ENCODE measurements at places on chromosomes 3 and 15.
A peak's percentile ranks its signal among the peaks of the same experiment; 100 is the strongest.

DNA sequence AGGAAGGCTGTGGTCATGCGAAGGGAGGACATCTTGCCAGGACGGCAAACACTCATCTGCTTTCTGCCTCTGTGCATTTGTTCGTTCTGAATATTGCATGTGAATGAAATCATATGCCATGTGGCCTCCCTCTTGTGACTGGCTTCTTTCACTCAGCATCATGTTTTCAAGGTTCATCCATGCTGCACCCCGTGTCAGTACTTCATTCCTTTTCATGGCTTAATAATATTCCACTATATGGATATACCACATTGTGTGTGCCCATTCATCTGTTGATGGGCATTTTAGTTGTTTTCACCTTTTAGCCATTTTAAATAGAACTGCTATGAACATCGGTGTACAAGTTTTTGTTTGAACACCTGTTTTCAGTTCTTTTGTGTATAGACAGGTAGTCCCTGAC is 118.7 kb downstream of the GABRG3 start:
- DNase-seq: no peak

DNA sequence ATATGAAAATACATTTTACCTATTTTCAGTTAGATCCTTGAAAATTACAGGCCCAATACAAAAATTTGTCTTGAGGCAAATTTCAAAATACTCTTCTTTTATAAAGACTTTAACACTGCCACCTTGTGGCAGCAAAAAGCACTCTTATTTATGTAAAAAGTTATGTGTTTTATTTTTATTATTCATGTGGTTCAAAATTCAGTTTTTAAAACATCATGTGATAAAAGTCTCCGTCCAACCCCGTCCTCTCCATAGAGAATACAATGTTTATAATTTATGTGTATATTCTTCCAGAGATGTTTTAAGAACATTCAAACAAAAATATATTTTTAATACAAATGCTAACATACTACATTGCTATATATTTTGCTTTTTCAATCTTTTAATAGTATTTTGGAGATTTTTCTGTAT is 36.9 kb upstream of the TRIM59 start:
- DNase-seq: no peak

GRCh38 chr3:59502806-59503205 is 453.0 kb upstream of the CFAP20DC start:
- peak; percentile 5 for DNase-seq

GRCh38 chr3:114850898-114851297 is 296.2 kb downstream of the ZBTB20 start:
- DNase-seq: no peak

DNA sequence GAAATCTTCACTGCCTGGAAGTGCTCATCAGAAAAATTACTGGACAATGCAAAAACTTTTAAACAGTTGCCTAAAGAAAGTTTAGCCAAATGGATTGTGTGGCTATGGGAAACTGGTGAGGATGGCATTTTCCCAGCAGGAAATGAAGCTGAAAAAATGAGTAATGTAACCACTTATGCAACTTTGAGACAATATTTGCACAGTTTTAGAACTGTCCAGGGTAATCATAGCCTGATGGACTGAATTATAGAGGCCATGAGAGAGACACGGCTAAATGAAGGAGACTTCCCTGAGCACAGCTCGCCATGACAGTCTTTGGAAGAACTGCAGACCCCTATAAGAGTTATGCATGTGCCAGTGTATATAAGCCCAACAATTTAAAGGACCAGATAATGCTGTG is 881.5 kb downstream of the VGLL3 start:
- DNase-seq: no peak

GRCh38 chr3:14847613-14848541 is 29.1 kb downstream of the FGD5 start:
- no peak for DNase-seq

GRCh38 chr3:23747841-23748240 is 57.9 kb upstream of the UBE2E1 start:
- no peak for DNase-seq

- no peak for DNase-seq
These were observed 10.3 kb downstream of the CHD2 start for GRCh38 chr15:92910451-92910850.

DNA sequence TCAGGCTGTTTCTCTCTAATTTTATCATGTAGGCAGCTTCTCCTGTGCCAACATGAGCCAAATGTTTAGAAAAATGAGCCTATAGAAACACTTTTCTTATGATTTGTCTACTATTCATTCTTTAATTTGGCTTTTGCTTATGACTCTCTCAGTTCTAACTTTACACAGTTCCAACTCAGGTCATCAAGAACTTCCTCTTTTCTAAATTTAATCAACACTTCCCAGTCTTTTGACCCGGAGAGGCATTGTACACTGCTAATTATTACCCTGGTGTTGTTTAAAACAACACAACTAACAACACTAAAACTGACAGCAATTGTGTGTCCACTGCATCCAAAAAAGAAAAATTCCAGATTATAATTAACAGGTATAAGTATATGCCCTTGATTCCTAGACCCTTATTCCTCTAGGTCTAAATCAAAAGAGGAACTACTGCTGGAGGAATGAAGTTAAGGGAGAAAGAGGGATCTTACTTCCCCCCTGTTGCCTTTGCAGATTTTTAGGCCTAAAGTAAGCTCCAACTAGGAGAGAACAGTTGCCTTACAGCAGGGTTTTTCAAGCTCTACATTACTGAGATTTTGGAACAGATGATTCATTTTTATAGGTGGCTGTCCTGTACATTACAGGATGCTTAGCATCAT is 332.2 kb upstream of the GOLIM4 start:
- DNase-seq: no peak

- no peak for DNase-seq
These were observed 16.5 kb downstream of the LARP6 start for GRCh38 chr15:70837476-70837875.

DNA sequence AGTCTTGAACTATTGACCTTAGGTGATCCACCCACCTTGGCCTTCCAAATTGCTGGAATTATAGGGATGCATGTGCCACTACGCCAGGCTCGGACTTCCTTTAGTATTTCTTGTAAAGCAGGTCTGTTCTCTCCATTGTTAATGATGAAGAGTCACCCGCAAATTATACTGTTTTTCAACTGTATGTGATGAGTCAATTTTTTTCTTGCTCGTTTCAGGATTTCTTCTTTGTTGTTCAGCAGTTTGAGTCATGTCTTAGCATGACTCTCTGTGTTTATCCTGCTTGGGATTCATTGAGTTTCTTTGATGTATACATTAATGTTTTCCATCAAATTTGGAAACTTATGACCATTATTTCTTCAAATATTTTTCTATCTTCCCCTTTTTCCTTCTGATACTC is 28.9 kb downstream of the GRAMD1C start:
- no peak for DNase-seq

GRCh38 chr3:50250514-50250913 is 14.5 kb downstream of the GNAI2 start:
- DNase-seq: no peak

DNA sequence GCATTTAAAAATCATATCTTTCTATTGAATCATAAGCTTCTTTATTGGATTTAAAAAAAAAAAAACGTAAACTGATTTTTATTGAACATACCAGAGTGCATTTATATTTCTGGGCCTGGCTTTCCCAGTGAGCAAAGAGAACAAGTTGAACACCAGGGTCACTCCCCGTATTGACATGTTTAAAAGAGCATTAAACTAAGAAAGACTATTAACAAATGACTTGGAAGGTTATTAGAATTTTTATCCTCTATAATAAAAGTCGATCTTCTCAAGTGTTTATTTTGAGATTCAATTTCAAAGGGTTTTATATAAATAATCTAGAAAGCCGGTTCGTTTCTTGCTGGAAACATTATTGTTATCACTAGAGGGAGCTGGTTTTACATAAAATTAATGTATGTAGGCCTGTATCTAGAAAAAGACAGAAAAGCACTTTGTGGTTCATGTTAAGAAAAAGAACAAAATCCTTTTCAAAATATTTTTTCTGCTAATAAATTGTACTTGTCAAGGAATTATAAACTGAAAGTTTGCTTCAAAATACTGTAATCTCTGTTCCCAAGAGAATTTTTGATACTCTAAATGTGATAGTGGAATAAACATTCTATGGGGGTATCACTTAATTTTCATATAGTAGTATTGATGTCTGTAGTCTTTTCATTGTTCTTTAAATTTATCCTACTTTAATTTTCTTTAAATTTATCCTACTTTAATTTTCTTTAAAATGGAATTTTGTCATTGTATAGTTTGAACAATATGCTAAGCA is 321.8 kb upstream of the MME start:
- no peak for DNase-seq

- DNase-seq: no peak
These were observed 202.8 kb downstream of the PLCL2 start for GRCh38 chr3:17087509-17087908.

GRCh38 chr3:23129817-23130216 is 73.3 kb upstream of the UBE2E2 start:
- DNase-seq: no peak

GRCh38 chr3:147403511-147403910 is 2.8 kb downstream of the ZIC4 start:
- DNase-seq: no peak

DNA sequence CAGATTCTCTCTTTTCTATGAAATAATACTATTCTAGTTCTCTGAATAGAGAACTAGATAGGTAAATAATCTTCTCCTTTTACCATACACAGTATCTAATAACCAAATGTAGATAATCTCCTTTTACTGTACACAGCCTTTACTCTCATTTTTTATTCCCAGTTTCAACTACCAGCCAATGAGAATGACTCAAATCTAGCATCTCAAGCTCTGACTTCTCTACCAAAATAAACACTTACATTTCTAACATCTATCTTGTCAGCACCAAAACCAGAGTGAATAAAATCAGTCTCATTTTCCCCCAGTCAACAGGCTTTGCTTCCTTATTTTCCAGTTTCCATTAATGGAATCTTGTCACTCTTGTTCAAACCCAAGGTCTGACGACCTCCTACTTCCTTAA is 36.9 kb downstream of the LRRFIP2 start:
- DNase-seq: no peak

DNA sequence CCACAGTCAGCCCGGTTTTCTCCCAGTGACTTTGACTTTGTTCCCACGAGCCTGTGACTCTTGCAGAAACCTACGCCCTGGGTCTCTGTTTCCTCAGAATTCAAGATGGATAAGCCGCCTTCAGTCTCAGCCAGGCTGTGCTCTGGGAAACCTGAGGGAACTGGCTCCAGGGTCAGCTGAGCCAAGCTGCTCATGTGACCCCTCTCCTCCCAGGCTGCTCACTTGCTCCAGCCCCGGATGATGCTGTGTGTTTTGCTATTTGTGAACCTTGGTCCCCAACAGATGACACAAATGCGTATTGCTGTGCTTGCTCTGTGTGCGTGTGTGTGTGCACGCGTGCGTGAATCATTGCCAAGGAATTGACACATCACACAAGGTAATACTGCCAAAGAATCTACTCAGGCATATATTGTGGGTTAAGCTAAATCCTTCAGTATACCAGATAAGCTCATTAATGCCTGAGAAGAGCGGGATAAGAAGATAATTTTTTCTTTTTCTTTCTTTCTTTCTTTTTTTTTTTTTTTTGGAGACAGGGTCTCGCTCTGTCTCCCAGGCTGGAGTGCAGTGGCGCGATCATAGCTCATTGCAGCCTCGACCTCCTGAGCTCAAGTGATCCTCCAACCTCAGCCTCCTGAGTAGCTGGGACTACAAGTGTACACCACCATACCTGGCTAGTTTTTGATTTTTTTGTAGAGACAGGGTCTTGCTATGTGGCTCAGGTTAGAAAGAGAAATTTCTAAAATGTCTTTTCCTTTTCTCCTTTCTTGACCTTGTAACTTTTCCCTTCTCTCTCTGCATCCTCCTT is 29.2 kb upstream of the UMPS start:
- DNase-seq: no peak

DNA sequence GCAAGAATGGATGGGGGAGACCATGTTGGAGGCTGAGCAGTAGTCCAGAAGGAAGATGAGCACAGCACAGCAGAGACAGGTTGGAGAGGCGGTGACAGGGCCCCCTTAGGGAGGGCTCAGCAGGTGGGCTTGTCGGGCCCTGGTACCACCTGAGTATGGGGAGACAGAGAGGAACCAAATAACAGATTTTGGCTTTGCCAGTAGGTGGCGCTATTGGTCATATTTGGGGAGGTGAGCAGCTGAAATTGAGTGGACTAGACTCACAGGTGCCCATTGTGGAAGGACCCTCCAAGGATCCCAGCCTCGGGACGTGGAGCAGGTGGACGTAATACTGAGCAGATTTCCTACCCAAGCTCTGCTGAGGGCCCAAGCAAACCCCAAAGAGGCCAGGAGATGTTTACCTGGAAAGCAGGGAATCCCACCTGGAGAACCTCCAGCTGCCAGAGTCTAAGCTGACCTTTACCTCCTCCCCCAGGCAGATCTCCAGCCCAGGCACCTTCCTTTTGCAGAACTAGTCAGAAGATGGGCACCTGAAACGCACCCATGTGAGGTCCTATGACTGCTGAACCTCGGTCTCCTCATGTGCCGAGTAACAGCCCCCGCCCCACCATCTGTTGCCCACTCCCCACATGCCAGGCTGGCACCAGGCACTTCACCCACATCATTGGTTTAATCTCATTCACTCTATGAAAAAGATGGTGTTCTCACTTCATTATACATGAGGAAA is 24.6 kb upstream of the CORO2B start:
- DNase-seq: peak; percentile 57

GRCh38 chr3:81170298-81170697 is 591.1 kb downstream of the GBE1 start:
- no peak for DNase-seq

DNA sequence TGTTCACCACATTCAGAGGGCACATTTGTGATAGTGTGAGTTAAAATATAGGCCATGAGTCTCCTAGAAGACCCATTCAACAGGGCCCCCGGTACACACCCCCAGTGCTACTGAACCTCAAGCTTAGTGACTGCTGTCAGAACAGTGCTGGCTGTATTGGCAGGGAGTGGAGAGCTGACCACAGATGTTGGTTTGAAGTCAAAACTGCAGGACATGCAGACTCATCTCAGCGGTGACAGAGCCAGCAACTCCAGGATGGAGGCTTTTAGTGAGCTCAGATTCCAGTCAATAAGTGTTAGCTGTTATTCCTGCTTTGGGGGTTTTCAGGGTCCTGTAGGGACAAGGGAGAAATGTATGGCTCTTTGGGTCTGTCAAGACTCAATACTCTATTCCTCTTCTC is 29.1 kb downstream of the PRR20G start:
- DNase-seq: no peak

- no peak for DNase-seq
These were observed 218.3 kb downstream of the NTRK3 start for GRCh38 chr15:88038261-88038660.

All from activated CD4-positive, alpha-beta T cell treated with anti-CD3 and anti-CD28 coated beads for 24 hours (primary cell).